ENCODE measurements at places on chromosomes 5 and 9.

- DNase-seq: peak; percentile 49
These were observed 178.9 kb downstream of the SEMA6A start for GRCh38 chr5:116395631-116396203.

GRCh38 chr9:95645992-95646391 lies 129.2 kb upstream of the PTCH1 start:
- no peak for DNase-seq

DNA sequence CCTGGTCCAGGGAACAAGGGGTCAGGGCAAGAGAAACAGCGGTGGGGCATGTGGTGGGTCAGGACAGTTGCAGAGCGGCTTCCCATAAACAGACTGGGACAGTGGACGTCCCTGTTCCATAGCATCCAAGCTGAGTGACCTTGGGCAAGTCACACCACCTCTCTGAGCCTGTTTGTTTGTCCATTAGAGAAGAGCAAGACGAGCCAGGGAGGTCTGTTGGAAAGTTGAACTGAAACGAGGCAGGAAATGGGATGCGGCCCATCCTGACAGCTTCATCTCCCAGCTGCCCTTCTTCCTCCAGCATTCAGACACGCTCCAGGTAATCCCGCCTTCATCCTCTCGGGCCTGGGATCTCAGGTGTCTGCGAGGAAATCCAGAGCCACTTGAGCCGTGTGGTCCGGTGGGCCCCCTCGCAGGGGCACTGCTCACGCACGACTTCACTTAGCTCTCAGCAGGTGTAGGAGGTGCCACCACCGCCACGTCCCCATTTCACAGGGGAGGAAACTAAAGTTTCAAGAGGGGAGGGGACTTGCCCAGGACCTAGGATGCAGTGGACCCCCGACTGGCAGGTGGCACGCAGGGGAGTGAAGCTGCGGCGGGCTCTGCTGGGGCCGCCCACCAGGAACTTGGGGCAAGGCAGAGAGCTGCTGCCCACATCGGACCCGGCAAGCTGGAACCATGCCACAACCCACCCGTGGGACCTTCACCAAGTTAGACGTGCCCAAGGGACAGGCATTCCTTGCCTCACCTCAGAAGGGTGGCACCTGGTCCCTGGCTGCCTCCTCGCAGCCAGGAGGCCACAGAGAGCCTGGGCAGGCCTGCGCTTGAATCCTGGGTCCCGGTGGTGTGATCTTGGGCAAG lies 13.0 kb downstream of the PTGES2 start:
- DNase-seq: peak; percentile 53

- no peak for DNase-seq
These were observed 84.5 kb downstream of the UBAP2 start for GRCh38 chr9:33964086-33964768.

GRCh38 chr5:96381526-96381925 lies 51.5 kb downstream of the PCSK1 start:
- DNase-seq: no peak

DNA sequence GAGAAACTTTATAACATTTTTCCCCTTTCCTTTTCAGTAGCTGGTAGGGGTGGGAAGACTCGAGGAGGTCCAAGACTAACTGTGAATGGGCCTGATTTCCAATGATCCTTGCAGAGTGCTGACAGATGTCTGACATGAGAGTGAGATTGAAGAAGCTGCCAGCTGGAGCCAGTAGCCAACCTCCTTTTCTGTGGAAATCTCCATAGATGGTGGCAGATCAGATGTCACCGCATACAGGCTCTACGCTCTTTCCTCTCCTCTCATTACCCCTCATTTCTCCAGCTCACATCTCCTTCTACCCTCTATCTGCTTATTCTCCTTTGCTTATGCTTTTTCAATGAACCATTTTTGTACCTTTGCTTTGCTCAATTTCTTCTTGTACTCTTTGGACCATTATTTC lies 395.2 kb upstream of the TNC start:
- DNase-seq: no peak

DNA sequence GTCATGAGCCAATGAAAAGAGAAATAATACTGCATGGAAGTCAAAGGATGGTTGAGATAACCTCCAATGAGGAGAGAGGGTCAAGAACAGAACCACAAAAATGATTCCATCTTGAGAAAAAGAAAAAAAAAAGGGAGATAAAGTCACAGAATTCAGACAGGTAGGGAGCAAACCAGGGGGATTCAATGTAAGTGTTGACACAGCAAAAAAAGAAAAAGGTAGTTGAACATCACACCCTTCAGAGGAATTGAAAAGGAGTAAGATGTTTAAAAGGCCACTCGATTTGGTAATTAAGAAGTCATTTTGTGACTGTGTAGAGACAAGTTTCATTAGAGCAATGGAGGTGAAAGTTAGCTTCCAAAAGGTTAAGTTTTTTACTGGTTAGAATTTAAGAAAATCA lies 79.3 kb downstream of the ERP44 start:
- no peak for DNase-seq

DNA sequence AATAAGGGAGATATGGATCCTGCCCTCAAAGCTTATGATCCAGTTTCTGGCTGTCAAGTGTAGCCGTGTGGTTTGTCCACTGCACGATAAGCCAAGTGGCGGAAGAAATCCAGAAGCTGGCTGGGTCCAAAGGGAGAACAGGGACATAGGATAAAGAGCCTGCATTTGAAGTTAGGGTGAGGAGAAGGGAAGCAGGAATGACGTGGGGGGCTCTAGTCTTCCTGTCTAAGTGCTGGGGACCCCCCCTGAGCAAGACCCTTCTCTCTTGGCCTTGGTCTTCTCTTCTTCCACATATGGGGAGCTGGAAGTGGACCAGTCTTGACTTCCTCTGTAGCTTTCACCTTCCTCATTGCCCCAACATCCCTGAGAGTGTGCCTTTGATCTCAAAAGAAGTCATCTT lies 186.6 kb downstream of the FSTL4 start:
- no peak for DNase-seq

DNA sequence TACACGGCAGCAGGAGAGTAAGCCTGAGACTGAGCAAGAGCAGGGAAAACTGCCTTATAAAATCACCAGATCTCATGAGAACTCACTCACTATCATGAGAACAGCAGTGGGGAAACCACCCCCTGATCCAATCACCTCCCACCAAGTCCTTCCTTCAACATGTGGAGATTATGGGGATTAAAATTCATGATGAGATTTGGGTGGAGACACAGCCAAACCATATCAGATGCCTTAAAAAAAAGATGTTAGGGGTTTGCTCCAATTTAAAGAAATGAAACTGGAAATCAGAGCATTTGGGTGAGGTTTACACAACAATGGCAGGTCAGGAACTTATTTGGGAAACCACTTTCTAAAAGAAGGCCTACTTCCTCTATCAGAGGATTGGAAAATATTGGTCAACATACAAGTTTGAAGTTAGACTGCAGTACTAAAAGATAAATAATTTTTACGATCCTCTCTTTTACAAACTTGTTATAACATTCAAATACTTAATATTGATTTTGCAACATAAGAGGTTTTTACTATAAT lies 105.1 kb downstream of the FBN2 start:
- DNase-seq: no peak

GRCh38 chr5:127041571-127041970 lies 11.2 kb upstream of the MARCHF3 start:
- DNase-seq: no peak

- no peak for DNase-seq
These were observed 104.6 kb upstream of the RETREG1 start for GRCh38 chr5:16721151-16722096.

GRCh38 chr5:88489364-88489763 lies 220.7 kb upstream of the TMEM161B start:
- no peak for DNase-seq

GRCh38 chr9:15160673-15161072 lies 146.3 kb downstream of the TTC39B start:
- no peak for DNase-seq

DNA sequence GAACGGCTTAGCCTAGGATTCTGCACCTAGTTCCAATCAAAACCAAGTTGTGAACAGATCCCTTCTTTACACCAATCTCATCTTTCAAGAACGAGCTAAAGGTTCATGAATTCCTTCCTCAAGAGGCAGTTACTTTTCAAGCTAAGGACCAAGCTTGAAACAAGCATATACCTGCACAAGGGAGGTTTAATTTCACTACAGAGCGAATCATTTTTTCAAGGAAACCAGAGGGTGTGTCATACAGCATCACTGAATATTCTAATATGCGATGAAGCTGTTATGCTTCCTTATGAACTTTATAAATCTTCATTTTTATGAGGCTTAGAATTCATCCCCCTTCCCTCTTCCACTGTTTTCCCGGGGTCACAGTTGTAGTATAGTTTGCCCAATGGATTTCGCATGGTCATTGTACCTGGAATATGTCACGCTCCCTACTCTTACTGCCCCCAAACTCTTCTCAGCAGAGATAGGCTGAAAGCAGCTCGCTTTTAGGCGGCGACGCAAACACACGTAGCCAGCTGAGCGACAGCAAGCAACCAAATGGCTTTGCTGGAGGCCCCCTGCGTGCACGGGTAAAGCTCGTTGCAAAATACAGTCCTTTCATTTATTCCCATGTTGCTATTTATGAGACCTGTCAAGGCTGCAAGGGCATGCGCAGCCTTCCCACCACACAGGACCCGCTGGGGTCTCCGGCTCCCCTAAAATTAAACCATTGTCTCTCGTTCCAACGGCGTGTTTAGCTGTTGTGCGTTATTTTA lies 832 bp downstream of the LMBRD2 start:
- peak; percentile 68 for DNase-seq

DNA sequence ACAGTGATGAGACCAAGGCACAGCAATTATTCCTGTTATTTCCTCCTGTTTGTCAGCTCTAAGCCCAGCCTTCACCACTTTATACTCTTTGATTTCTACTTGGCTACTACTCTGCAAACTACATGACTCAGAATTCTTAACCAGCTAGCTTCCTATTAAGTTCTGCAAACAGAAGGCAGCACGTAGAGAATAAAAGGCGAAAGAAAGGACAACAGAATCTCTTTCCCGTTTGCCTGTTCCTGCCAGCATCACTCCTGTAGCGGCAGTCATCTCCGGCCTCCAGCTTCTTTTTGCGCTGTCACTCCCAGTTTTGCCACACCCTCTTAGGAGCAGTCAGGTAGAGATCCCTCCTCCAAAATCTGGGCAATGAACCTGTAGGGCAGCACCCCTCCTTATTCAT lies 29.9 kb downstream of the DPYSL3 start:
- DNase-seq: no peak

- no peak for DNase-seq
These were observed 69.6 kb downstream of the FBXL17 start for GRCh38 chr5:108312258-108312657.

- DNase-seq: no peak
These were observed 206.3 kb downstream of the CACNA1B start for GRCh38 chr9:138083873-138084272.

- no peak for DNase-seq
These were observed 1377.5 kb upstream of the DMAC1 start for GRCh38 chr9:9177081-9177480.

DNA sequence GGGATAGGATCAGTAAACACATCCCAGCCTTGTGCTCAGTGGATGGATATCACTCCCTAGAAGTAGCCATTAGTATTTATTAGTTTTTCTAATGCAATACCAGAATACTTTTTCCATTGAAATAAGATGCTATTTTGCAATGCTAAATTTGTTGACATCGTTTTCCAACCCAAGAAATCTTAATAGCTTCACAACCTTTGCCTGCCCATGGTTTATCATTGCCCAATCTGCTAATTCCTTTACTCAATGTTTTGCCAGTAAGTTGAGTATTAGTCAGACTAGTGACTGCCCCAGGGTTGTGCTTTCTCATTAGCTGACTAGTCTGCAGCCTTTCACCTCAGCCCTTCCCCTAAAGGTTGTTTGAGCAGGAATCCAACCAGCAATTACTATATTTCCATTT lies 62.9 kb downstream of the NREP start:
- peak; percentile 68 for DNase-seq

- no peak for DNase-seq
These were observed 63.4 kb downstream of the GOLM1 start for GRCh38 chr9:86035827-86036440.

DNA sequence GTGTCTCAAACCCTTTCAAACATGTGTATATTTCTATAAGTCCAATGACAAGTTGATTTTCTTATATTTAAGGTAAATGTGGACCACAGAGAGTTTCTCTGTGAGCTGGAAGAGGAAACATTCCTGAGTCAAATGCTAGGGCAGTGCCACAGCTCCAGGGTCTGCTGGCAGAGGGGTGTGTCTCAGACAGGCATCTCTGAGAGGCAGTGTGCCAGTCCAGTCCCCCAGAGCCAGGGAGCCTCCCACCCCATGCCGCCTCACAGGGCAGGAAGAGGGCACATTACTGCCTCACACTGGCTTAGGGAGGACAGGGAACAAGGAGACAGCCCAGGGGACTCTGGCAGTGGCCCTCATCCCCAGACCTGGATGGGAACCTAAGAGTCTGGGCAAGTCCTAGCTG lies 120.2 kb downstream of the TENT4A start:
- no peak for DNase-seq

- peak; percentile 89 for DNase-seq
These were observed 68.7 kb downstream of the ACTL7B start for GRCh38 chr9:108786901-108787689.

GRCh38 chr5:62341783-62342475 lies 35.9 kb downstream of the KIF2A start:
- no peak for DNase-seq

Data from islet precursor cell (in vitro differentiated cells).